Large intestine (tissue), 12 donors: ENCODE measurements at places on chromosomes 4 and X.

GRCh38 chr4:44447563-44448504 lies 775 bp downstream of the KCTD8 start:
- peak overlapping the region; percentile 30 for H3K4me3 ChIP-seq
- H3K27ac ChIP-seq = no peak overlapping the region
- H3K4me1 ChIP-seq = peaks cover 10% of the 10 kb centered on the region
- peak; percentile 64 for DNase-seq
- no peaks in the 10 kb centered on the region for H3K36me3 ChIP-seq

GRCh38 chr4:174420316-174420715 lies 102.0 kb downstream of the HPGD start:
- peaks cover 3% of the 10 kb centered on the region for H3K4me1 ChIP-seq
- DNase-seq = no peak
- H3K4me3 ChIP-seq = no peak overlapping the region
- no peak overlapping the region for H3K27ac ChIP-seq
- H3K27me3 ChIP-seq = no peaks in the 10 kb centered on the region

DNA sequence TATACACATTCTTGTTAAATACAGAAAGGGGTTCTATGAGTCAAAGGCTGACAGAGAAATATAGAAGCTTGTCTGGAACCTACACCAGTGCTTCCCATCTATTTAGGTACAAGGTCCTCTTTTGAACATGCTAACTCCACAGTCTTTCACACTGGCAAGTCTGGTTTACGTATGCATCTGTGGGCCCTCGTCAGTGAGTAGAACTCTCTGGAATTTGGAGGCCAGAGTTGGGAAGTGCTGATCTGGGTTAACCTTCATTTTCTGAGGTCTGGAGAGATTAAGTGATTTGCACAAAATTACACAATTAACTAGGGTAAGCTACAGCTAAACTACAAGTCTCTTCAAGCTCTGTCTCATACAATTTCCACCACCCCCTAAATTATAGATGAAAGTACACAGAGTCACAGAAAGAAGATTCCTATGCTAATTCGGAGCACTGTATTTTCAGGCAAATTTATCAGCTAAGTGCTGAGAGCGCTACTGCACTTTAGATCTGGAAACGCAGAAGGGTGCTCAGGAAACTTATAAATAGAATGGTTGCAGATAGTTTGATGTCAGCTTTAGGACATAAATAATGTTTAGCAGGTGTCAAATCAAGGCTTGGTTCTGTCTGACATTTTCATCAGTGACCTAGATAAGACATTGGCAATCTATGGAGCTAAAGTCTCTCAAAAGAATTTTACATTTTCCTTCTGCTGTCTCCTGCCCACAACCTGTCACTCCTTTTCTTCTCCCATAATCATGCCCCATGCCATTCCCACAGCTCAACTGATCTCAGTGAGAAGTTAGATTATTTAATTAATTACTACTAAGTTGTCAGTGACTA lies 43.0 kb upstream of the PDLIM5 start:
- peak overlapping the region; percentile 24 for H3K27ac ChIP-seq
- H3K27me3 ChIP-seq = no peaks in the 10 kb centered on the region
- no peaks in the 10 kb centered on the region for H3K36me3 ChIP-seq
- peak; percentile 72 for DNase-seq
- no peak overlapping the region for H3K4me3 ChIP-seq
- H3K4me1 ChIP-seq = no peaks in the 10 kb centered on the region

DNA sequence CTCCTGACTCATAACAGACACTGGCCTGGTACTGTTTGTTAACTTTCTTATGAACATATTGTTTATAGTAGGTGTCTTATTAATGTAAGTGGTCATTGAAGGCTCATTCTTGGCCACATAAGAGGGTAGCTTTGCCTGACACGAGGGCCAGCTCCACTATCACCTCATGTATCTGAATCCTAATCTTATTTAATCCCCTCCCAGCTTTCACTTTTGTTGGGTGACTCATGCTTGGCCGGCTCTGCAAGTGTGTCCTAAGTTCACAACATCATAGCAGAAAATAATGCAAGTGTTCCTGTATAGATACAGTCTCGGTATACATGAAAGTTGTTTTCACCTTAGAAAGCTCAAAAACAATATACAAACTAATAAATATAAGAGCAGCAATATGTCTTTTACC lies 283.8 kb downstream of the IQCM start:
- no peaks in the 10 kb centered on the region for H3K27me3 ChIP-seq
- DNase-seq = no peak
- no peak overlapping the region for H3K4me3 ChIP-seq
- H3K27ac ChIP-seq = no peak overlapping the region
- H3K4me1 ChIP-seq = no peaks in the 10 kb centered on the region
- H3K36me3 ChIP-seq = no peaks in the 10 kb centered on the region

DNA sequence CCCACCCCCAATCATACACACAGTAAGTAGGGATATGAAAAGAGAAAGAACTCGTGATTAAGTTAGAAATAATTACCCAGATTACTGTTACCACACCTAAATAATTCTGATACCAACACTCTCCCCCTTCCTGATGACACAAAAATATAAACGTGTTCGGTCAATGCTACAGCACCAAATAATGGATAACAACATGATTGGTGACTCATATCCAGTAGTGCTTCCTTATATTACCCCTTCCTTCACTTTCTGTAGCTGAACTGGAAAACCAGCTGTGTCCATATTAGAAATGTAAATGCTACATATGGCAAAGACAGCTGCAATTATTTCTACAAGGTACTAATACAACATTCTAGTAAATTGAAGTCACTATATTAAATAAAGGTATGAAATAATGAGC lies 20.8 kb downstream of the EIF4E start:
- no peaks in the 10 kb centered on the region for H3K27me3 ChIP-seq
- no peak for DNase-seq
- no peak overlapping the region for H3K27ac ChIP-seq
- no peak overlapping the region for H3K4me3 ChIP-seq

DNA sequence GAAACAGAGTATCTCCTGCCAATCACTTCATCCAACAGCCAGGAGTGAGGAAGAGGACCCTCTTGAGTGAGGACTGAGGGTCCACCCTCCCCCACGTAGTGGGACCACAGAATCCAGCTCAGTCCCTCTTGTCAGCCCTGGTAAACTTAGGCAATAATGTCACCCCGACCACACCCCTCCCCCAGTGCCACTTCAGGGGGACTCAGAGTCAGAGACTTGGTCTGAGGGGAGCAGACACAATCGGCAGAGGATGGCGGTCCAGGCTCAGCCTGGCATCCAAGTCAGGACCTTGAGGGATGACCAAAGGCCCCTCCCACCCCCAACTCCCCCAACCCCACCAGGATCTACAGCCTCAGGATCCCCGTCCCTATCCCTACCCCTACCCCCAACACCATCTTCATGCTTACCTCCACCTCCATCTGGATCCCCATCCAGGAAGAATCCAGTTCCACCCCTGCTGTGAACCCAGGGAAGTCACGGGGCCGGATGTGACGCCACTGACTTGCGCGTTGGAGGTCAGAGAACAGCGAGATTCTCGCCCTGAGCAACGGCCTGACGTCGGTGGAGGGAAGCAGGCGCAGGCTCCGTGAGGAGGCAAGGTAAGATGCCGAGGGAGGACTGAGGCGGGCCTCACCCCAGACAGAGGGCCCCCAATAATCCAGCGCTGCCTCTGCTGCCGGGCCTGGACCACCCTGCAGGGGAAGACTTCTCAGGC lies at the start of the genes CSAG1 and MAGEA12:
TSS of gene CSAG1 (minus strand) at position 461 of the 715 bp plus-strand sequence. CDS start 1,261 bp downstream, outside the sequence.
TSS of gene MAGEA12 (plus strand) at position 497 of the 715 bp plus-strand sequence. CDS start 2,405 bp downstream, outside the sequence.
- H3K4me1 ChIP-seq = no peaks in the 10 kb centered on the region
- no peaks in the 10 kb centered on the region for H3K36me3 ChIP-seq
- H3K4me3 ChIP-seq = no peak within 1 kb of the TSS
- H3K27me3 ChIP-seq = no peaks in the 10 kb centered on the region
- H3K27ac ChIP-seq = no peak within 1 kb of the TSS
- DNase-seq = no peak

- no peaks in the 10 kb centered on the region for H3K27me3 ChIP-seq
- no peaks in the 10 kb centered on the region for H3K36me3 ChIP-seq
- H3K4me1 ChIP-seq = no peaks in the 10 kb centered on the region
- H3K4me3 ChIP-seq = no peak overlapping the region
- H3K27ac ChIP-seq = no peak overlapping the region
These were observed 26.5 kb upstream of the FUNDC1 start for GRCh38 chrX:44569122-44569521.

GRCh38 chr4:114890773-114891172 lies 222.6 kb downstream of the NDST4 start:
- no peak overlapping the region for H3K4me3 ChIP-seq
- DNase-seq = no peak
- no peaks in the 10 kb centered on the region for H3K36me3 ChIP-seq
- H3K27ac ChIP-seq = no peak overlapping the region
- H3K27me3 ChIP-seq = no peaks in the 10 kb centered on the region
- H3K4me1 ChIP-seq = no peaks in the 10 kb centered on the region

GRCh38 chr4:16123356-16124084 lies 39.7 kb upstream of the PROM1 start:
- no peak overlapping the region for H3K27ac ChIP-seq
- no peaks in the 10 kb centered on the region for H3K27me3 ChIP-seq
- H3K4me3 ChIP-seq = no peak overlapping the region
- no peaks in the 10 kb centered on the region for H3K36me3 ChIP-seq

DNA sequence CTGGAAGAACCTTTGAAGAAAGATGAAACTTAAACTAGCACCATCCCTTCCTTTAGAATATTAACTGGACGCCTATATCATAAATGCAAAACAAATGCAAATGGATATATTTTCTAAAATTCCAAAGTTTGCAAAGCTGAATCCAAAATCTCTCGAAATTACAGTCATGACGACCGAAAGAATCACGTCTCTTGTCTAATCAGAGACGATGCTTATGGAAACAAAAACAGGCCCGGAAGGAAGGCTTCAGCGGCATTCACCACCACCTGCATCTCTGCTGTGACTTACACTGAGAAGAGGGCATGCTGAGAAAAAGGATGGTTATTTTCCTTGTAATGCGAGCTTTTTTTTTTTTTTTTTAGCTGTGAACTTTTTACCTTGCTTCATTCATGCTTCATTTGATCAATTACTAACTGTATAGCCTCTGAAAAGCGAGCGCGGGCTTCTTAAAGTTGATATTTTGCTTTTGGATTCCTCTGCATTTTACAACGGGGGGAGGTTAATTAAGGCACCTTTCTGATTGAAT lies 209.3 kb downstream of the SOWAHB start:
- peaks cover 49% of the 10 kb centered on the region for H3K4me1 ChIP-seq
- H3K4me3 ChIP-seq = peak overlapping the region; percentile 57
- H3K27me3 ChIP-seq = no peaks in the 10 kb centered on the region
- DNase-seq = peak; percentile 56
- H3K27ac ChIP-seq = peak overlapping the region; percentile 90

GRCh38 chr4:95528388-95528948 lies 20.3 kb downstream of the UNC5C start:
- no peaks in the 10 kb centered on the region for H3K36me3 ChIP-seq
- H3K27me3 ChIP-seq = no peaks in the 10 kb centered on the region
- no peak overlapping the region for H3K4me3 ChIP-seq
- DNase-seq = no peak
- no peak overlapping the region for H3K27ac ChIP-seq

DNA sequence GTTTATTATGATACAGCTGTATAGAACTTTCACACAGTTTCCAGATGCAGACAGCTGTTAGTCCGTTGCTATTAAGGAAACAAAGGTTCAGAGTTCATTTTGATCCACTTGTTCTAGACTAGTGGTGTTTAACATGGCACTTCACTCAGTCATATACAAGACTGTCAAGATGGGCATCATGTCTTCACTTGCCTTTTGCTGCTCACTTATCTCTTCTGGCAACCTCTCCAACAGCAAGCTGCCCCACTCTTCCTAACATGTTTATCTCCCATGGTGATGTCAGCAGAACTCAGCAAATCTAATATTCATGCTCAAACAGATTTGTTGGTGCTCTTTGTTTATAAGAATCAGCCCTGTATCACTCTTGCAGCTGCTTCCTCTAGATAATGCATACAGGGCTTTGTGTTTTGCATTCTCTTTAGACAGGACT lies 236.2 kb upstream of the HAND2 start:
- H3K27ac ChIP-seq = no peak overlapping the region
- no peaks in the 10 kb centered on the region for H3K27me3 ChIP-seq
- no peaks in the 10 kb centered on the region for H3K36me3 ChIP-seq
- peak; percentile 39 for DNase-seq

DNA sequence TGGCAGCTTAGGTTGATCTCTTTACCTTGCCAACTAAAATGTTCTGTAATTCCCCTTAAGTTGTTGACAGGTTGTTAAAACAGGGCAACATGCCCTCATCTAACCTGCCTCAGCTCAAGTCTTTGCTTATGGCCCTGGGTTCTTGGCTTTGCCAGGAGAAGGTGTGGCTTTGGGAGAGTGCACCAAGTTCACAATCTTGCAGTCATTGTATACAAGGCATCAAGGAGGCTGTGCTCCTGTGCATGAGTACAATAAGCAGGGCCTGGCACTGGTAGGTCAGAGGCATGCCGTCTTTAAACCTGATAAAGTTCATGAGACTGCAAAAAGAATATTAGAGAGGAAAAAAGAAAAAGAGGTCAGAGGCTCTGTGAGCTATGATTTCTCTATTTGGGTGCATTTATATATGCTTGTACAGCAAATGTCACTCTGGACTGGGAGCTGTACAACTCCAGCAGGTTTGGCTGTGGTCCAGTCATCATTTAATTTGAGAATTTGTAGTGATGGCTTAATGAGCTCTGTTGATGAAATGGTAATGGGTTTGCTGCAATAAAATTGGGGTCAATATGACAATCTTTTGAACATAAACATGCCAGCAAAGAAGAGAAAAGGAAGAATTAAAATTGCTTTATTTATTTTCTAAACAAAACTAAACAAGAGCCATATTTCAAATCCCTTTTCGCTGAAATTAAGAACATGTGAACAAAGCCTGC lies 30.3 kb downstream of the AREG start:
- no peaks in the 10 kb centered on the region for H3K4me1 ChIP-seq
- H3K4me3 ChIP-seq = no peak overlapping the region
- H3K27me3 ChIP-seq = no peaks in the 10 kb centered on the region
- no peak for DNase-seq
- H3K27ac ChIP-seq = no peak overlapping the region
- no peaks in the 10 kb centered on the region for H3K36me3 ChIP-seq

GRCh38 chr4:77872723-77873445 lies 10.3 kb downstream of the MRPL1 start:
- peak; percentile 44 for DNase-seq
- no peak overlapping the region for H3K27ac ChIP-seq
- H3K4me1 ChIP-seq = no peaks in the 10 kb centered on the region
- peaks cover 6% of the 10 kb centered on the region for H3K36me3 ChIP-seq
- H3K4me3 ChIP-seq = no peak overlapping the region
- H3K27me3 ChIP-seq = no peaks in the 10 kb centered on the region

GRCh38 chr4:112589206-112589605 lies 47.5 kb downstream of the ZGRF1 start:
- no peaks in the 10 kb centered on the region for H3K4me1 ChIP-seq
- H3K27me3 ChIP-seq = no peaks in the 10 kb centered on the region
- no peak overlapping the region for H3K27ac ChIP-seq
- no peak overlapping the region for H3K4me3 ChIP-seq

DNA sequence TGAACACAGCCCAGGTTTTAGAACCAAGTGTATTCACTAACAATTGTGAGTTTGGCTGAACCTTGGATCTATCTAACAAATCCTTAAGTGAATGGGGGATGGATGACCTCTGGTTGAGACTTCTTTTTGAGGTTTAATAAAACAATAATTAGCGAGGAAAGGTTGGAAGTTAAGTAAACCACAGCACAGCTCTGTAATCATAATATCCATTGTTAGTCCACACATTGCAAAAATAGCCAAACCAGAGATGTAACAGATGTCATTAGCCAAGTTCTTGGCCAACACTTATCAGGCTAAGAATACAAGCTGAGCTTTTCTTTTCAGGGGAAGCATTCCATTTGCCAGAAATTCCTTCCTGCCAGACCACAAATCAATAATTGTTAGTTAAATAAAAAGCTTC lies 59.1 kb downstream of the FREM3 start:
- no peaks in the 10 kb centered on the region for H3K4me1 ChIP-seq
- no peaks in the 10 kb centered on the region for H3K27me3 ChIP-seq
- no peak overlapping the region for H3K27ac ChIP-seq
- no peak for DNase-seq
- no peaks in the 10 kb centered on the region for H3K36me3 ChIP-seq
